ENCODE measurements at places on chromosomes 13 and 19. TPM values are rescaled to one million over a fixed set of nuclear protein-coding genes. Genes with fewer than 3 reads are reported as not detected.

SHC2 gene
- 21.0 TPM for total RNA-seq

FAM98C gene
- 19.1 TPM for total RNA-seq

RFPL4AL1 gene
- not detected for total RNA-seq

DZIP1 gene
- 84.0 TPM for total RNA-seq

LYPD4 gene
- total RNA-seq, result not detected

RYR1 gene
- 4.6 TPM for total RNA-seq

GRIN2D gene
- total RNA-seq, result 15.7 TPM

MYO1F gene
- total RNA-seq, result 4.8 TPM

ZNF254 gene
- total RNA-seq, result 90.9 TPM

METTL21C gene
- total RNA-seq, result 0.69 TPM

TEX29 gene
- total RNA-seq, result not detected

PSG11 gene
- not detected for total RNA-seq

PDX1 gene
- not detected for total RNA-seq

Data from diencephalon (tissue), 1 donor.